ENCODE measurements at places on chromosomes 12 and 14.

- no peak for DNase-seq
Observed at GRCh38 chr12:2171672-2172426, 119.1 kb downstream of the CACNA1C start.

DNA sequence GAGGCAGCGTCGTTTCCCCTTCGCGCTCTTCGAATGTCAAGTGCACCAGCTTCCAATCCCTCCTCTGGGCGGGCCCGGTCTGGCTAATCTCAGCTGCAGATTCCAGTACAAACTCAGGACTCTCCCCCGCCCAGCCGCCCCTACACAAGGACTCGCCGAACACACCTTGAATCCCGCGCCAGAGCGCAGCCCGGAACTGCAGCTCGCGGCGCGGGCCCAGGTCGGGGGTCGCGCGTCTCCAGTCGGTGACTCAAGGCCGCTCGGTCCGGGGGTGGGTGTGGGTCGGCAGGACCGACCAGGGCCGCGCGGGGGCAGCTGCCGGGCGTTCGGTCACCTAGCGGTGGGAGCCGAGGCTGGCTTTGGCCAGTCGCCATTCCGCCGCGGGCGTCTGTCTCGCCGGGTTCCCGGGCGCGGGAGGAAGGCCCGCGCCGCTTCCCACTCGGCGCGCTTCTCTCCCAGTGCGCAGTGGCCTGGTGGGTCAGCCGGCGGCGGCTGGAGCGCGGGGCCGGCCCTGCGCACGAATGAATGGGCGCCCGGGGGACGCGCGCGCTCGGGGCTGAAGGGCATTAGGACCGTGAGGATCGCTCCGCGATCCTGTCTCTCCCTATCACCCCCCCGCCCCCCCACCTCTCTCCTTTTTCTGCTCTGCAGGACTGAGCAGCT lies at the start of gene GALNT16:
TSS of gene GALNT16 (plus strand) at position 632 of the 663 bp plus-strand sequence. CDS start 133 bp downstream, outside the sequence.
- DNase-seq, result no peak

GRCh38 chr12:52390739-52391617 lies 5.5 kb upstream of the KRT84 start:
- no peak for DNase-seq

DNA sequence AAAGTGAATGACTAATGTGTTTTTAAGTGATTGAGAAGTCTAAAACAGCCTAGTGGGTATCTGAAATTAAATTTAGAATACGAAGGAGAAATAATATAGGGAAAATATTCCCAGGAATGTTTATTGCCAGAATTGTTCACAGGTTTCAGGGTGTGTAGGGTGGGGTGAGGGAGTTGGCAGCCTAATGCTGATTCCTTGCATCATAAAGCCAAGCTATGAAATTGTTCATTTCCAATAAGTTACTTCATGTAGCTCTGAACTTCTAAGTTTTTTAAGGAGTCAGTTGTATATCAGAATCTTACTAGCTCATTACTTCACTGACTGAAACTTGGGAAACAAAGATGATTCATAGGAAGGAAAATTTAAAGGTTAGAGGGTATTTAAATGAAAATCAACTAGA lies 56.4 kb downstream of the RAB35 start:
- DNase-seq, result no peak

DNA sequence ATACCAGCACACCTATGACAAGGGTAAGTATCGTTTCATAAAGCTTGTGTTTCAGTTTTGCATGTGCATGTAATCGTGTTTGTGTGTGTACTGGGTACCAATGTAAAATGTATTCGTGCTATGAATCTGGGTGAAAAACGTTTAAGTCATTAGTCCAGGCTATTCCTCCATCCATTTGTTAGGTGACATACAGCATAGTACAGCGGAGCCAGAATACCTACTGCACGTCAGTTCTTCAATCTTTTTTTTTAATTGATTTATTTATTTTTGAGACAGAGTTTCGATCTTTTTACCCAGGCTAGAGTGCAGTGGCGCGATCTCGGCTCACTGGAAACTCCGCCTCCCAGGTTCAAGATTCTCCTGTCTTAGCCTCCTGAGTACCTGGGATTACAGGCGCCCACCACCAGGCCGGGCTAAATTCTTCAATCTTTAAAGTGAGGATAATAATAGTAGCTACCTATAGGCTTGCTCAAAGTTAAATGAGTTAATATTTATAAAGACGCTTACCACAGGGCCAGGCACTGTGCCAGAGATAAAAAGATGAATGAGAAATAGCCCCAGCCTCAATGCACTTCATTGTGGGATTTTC lies 661 bp upstream of the RPS26 start:
- DNase-seq, result no peak

DNA sequence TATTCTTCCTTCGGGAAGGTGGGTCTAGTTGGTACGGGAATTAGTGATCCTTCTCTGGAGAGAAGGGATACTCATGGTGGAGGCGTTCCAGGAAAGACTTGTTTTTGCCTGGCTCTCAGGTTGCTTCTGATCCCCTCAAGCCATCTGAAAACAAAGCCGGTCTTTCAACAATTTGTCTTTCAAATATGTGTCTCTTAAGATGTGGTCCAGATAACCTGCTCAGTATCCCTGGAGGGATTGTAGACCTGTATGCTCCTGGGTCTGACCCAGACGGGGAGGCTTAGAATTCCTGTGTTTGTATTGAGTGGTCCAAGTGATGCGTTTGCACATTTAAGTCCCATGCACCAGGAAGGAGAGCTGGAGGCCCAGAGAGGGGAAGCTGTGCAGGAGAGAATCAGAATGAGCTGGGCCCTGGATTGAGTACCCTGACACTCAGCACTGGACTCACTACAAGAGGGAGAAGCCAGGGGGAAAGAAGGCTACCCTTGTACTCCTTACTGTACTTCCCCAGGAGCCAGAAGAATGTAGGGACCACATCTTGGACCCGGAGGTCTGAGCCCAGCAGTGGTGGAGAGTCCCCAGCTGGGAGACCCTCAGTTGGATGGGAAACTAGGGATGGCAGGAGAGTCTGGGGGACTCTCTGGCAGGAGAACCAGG lies 40.4 kb downstream of the ERH start:
- no peak for DNase-seq

GRCh38 chr12:4240161-4240783 lies 33.3 kb upstream of the CCND2 start:
- DNase-seq, result no peak

DNA sequence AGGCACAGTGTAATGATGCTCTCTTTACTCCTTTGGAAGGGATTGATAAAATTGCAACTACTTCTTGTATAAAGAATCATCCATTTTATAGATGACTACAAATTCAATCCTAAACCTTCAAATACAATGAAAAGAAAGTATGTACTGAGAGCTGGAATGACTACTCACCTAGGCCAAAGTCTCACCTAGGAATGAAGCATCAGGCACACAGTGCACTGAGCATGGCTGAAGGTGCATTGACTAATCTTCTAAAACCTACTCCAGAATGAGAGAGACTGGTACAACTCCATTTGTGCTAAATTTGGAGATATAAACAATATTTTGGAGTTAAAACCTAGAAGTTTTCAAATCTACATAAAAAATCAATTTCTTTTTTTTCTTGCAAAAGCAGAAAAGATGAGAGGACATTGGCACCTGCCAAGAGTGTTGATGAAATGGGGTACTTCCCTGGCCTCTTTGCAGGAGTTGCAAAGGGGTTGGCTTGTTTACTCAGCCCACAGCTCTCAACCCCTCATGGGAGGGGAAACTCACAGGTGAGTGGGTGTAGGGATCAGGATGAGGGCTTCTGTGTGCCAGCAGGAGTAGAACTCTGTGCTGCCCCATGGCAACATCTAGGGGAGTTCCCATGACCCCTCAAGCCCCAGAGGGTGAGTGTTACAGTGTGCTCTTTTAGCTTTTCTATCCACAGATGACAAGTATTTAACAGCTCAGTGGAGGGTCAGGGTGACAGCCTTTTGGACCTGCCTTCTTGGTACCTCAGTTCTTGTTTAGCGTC lies 31.3 kb downstream of the CLECL1 start:
- DNase-seq, result no peak

DNA sequence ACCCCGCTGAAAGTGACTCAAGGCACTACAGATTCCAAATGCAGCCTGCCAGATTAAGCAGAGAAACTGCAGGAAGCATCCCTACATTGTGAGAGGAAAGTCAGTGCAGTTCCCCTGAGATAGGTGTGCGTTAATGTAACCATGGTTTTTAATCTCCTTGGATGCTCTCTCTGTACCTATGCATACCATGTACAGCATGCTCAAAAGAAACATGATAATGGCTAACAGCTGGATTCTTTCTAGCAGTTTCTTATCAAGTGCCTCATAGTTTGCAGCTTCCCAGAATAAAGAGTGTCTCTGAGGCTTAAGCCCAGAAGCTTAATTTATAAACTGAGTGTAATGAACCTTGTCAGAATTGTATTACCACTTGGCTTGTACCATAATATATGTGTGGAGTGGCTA lies 17.1 kb upstream of the MDM1 start:
- DNase-seq, result no peak

- no peak for DNase-seq
Observed at GRCh38 chr12:48997719-48998496, 1.3 kb downstream of the DDN start.

DNA sequence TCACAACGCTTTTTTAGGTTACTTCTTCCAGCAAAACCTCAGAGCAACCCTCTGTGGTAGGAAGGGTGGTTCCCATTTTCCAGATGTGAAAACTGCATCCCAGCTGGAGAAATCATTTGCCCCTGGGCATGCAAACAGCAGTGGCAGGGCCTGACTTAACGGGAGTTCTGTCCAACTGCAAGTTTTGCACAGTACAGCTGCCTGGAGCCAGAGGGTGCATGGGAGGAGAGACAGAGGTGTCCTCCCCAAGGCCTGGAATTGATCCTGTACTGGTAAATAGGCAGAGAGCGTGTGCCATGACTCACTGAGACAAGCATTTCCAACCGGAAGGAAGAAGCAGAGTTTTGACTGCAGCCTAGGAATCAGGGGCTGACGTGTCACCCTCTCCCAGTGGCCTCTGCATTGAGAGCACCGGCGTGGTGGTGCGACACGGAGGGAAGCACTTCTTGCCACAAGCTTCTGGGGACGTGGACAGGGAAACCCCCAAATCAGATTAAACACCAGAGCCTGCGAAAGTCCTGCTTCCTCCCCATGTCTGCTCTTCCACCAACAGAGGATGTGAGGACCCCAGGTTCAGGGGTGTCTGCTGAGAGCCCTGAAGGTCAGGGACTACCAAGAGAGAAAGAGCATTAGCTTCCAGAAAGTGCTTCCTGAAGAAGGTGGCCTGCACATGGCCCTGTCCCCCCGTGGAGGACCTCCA lies 19.0 kb upstream of the SERPINA4 start:
- no peak for DNase-seq

DNA sequence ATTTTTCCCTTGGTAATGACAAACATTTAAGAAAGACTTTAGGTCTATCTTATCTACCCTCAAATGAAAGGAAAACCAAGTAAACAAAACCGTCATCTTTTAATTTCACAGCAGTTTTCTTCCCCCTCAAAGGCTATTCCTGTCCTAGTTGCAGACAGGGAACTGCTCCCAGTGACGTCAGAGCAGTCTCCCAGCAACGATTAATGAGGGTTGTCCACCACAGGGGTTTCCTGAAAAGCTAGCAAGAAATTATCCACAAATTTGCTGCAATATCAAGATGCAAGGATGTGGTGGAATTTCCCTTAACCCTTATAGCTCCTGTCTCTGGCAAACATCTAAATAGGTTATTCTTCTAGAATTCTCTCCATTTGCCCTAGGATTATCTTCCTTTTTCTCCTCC lies 89.1 kb upstream of the STAC3 start:
- DNase-seq, result no peak

- no peak for DNase-seq
Observed at GRCh38 chr12:49537752-49538509, 899 bp upstream of the KCNH3 start.

DNA sequence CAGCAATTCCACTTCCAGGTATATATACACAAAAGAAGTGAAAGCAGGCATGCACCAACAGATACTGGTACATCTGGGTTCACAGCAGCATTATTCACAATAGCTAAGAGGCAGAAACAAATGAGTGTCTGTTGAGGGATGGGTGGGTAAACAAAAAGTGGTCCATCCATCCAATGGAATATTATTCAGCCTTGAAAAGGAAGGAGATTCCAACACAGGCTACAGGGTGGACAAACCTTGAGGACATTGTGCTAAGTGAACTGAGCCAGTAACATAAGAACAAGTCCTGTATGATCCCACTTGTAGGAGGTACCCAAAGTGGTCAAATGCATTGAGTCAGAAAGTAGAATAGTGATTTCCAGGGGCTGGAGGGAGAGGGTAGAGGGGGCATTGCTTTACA lies 27.6 kb upstream of the BEGAIN start:
- DNase-seq, result no peak

GRCh38 chr12:64387197-64387816 lies 3.3 kb downstream of the C12orf56 start:
- no peak for DNase-seq

- DNase-seq, result no peak
Observed at GRCh38 chr14:49992901-49993339, 100.0 kb downstream of the ARF6 start.

DNA sequence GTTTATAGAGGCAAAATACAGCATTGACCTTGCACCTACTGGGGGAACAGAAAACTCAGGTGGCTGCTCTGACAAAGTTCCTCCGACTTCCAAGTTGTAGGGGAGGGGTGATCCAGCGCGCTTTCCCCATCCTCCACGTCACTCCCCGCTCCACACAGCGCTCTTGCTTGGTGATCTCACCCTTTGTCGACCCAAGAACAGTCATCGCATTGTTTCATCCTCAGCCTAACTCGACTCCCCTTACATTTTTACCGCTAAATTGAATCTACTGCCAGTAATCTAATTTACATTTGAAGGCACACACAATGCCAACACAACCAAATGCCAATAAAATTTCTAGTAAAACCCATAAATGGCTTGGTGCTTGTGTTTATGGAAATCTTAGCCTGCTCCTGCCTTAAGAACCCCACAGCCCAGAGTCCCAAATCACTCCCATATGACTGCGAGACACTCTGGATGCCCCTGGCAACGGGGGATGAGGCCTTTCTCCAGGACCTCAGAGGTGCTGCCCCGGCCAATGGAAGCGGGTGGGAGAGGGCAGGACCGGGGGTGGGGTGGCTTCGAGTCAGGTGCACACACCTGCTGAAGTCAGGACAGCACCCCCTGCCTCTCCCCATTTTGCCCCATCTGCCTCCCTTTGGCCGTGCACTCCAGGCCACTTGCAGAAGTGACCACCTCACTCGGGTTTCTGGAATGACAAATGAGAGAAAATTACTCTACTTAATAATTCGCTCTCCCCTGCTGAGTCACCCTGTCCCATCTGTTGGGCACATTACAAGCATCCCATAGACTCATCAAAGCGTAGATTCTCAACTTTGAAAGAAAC lies 98.2 kb upstream of the GSC start:
- no peak for DNase-seq

GRCh38 chr14:96666088-96666487 lies 131.1 kb upstream of the VRK1 start:
- DNase-seq, result no peak

- no peak for DNase-seq
Observed at GRCh38 chr12:76552343-76552938, 7.1 kb downstream of the OSBPL8 start.

DNA sequence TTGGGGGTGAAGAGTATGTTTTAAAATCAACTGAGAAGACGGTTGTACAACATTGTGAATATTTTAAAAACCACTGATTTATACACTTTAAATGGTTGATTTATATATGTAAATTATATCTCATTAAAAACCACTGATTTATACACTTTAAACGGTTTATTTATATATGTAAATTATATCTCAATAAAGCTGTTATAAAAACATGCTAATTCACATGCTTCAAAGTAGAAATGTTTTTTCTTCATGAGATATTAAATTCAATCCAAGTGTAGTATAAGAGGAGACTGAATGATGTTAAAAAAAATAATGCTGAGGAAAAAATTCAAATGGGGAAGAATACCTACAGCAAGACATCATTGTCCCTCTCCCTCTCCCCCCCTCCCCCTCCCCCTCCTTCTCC lies 92.9 kb downstream of the ATXN2 start:
- no peak for DNase-seq
